GM23338 (cell line): ENCODE measurements at places on chromosomes 2 and 18.

GRCh38 chr2:130872741-130873125, 36.0 kb downstream of the ARHGEF4 start:
- DNase-seq, result no peak

- no peak for DNase-seq
Observed at GRCh38 chr18:8685141-8685913, 20.0 kb upstream of the MTCL1 start.

GRCh38 chr2:127957240-127957639, 70.6 kb downstream of the SAP130 start:
- no peak for DNase-seq

GRCh38 chr2:184597571-184597991, 748 bp upstream of the ZNF804A start:
- peak; percentile 77 for DNase-seq

- peak; percentile 58 for DNase-seq
Observed at GRCh38 chr2:117603567-117603966, 210.9 kb upstream of the DDX18 start.

- DNase-seq, result peak; percentile 99
Observed at GRCh38 chr2:207166039-207166348, 246 bp upstream of the KLF7 start.

DNA sequence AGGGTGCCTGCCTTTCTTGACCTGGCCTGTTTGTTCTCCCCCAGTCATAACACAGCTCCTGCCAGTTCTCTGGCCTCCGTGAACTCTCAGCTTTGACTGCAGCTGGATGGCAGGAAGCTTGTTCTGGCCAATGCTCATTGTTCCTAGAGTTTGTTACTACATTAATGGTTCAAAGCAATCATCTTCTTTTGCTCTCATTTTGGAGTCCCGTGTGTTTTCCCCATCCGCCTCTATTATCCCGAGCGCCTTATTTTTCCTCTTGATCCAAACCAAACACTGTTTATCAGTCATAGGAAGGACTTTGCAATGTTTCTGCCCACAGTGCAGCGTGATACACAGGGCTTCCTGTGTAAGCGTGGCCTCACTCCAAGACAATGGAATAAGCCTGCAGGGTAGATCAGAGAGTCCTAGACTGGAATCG, 184.3 kb upstream of the APCDD1 start:
- no peak for DNase-seq

DNA sequence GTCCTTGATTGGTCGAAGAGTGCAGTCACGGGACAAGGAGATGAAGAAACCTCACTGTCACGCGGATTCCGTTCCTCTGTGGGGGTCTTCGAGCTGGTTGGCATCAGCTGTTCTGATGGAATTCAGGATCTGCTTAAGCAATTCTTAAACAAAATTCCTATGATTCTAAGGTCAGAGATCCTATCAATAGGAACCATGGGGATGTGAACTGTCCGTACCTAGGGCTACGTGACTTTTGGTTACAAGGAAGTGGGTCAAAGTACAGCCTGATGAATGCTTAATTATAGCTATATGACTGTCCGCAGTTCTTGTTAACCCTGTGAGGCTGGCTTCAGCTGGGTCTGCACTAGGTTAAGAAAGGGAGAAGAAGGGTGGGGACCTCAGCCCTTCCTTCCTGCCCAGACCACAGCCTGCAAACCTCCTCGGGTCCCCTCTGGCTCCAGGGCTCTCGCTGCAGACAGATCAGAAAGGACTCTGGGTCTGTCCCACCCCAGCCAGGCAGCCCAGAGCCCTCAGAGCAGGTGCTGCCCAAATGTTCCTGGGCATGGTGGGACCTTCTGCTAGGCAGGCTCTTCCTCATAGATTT, 44.2 kb upstream of the TAF1B start:
- no peak for DNase-seq

GRCh38 chr18:21441670-21442069, 158.8 kb downstream of the ESCO1 start:
- no peak for DNase-seq
